Cerebellum (tissue), 4 donors: ENCODE measurements at places on chromosomes 12 and 14.

- no peak for DNase-seq
Observed at GRCh38 chr14:53890611-53891101, 66.0 kb downstream of the BMP4 start.

- DNase-seq: no peak
Observed at GRCh38 chr12:117140397-117141096, 41.3 kb upstream of the TESC start.

DNA sequence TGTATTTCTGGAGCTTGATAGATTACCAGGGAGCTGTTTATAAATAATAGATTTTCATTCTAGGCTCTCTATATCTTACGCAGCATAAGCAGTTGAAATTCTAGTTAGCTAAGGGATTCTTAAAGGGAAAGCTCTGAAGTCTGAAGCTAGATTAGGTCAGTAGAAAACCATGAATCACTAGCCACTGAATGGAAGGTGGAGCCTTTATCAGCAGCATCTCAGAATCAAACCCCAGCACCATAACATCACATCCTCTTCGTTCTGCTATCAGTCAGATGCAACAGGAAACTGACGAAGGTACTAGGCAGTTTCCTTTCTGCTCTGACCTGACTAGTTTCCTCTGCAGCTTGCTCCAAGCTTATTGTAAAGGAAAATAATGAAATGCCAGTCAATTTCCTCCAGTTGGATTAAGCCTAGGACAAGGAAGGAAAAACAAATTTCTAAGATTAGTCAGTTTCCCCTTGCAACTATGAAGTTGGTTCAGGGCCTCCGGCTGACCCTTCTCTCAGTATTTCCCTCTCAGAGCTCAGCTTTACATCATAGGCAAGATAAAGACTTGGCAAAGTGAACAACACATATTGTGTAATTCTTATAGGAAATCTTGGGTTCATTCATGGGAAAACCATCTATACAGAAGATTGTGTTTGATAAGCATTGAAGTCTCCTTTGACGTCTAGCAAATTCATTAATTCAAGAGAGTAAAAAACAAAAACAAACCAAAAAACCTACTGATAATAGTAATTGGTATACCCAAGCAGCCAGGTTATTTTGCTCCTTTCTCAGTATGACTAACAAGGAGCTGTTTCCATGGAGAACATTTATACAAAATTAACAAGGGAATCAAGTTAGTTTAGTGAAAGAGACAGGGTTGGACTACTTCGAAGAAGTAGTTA, 43.4 kb upstream of the CFAP54 start:
- no peak for DNase-seq

GRCh38 chr14:51607711-51608110, 44.0 kb upstream of the FRMD6 start:
- DNase-seq: no peak

DNA sequence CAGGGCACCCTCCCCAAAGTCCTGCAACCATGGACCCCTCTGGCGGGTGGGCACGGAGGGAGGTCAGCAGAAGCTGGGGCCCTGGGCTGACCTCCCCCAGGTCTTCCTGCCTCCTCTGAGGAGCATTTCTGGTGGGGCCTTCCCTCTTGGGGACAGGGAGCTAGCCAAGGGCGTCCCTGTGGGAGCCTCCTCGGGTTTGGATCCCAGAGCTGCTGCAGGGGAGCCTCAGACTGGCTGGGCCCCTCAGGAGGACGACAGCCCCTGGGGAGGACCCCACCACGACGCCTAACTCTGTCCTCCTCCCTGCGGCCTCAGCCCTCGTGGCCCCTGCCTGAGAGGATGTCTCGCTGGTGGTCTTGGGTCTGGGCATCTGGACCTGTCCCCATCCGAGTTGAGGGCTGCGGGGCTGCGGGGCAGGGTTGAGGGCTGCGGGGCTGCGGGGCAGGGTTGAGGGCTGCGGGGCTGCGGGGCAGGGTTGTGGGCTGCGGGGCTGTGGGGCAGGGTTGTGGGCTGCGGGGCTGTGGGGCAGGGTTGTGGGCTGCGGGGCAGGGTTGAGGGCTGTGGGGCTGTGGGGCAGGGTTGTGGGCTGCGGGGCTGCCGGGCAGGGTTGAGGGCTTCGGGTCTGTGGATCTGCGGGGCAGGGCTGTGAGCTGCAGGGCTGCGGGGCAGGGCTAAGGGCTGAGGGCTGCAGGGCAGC, 37.4 kb downstream of the FBRSL1 start:
- no peak for DNase-seq

DNA sequence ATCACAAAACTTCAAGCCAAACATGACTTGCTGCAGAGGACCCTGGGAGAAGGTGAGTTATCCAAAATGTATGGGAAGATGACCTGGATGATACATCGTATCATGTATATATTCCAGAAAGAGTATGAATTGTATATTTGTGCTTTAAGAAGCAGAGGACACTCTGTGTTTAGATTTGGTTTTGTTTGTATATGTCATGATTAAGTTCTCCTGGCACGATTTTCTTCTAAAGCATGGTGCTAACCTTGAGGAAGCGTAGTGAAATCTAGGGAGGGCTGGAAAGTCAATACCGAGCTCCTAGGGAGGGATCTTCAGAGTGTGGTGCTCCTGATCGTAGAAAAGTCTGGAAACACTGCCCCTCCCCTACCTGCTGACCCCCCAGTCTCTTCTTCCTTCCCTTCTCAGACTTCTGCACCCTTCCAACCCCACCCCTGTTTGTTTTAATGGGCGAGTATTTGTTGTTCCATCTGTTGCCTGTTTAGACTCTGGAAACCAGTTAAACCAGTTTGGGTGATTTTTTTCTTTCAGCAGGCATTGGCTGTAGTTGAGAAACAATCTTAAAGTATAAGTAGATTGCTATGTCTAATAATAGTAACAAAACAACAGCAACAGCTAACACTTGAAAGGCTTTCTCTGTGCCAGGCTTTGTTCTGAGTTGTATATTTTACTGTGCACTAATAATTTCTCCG, 141.6 kb downstream of the KICS2 start:
- no peak for DNase-seq

GRCh38 chr12:113019025-113019424, 37.5 kb upstream of the DTX1 start:
- no peak for DNase-seq

DNA sequence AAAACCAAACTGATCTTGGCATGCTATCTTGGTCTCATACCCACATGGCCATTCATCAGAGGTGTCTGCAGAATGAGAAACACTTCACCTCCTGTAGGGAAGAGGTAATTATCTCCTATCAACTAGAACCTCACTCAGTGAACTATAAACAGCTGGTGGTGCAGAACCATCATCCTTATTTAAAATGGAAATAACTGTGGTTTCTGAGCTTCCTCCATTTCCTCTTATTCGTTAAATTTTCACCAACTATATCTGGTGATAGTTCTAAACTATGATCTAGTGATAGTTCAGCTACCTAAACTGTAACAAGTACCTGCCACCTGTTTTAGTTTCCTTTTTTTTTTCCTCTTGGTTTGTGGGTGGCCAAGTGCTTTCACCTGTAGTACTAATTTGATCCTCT, 218.5 kb downstream of the FUT8 start:
- no peak for DNase-seq

- no peak for DNase-seq
Observed at GRCh38 chr14:104973385-104974145, 4.6 kb downstream of the AHNAK2 start.

DNA sequence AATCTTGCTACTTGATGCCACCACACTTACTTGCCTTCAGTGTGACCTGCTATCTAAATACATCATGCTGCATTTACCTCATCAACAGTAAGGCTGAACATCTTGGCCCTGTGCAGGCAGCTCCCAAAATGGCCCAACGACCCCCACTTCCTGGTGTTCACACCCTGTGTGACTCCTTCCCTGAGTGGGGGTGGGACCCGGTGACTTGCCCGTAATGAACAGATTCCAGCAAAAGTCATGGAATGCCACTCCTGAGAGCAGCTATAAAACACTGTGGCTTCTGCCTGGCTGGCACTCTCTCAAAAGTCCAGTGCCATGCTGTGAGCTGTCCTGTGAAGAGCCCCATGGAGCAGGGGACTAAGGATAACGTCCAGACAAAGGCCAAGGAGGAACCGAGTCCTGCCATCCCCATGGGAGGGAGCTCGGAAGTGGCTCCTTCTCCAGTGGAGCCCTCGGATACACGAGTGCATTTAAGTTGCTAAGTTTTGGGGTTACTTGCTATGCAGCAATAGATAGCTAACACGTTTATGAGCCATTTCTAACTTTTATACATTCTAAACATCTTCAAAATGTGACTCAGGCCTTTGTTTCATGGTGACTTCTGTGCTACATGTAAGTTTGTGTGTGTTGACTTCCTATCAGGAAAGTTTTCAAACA, 33.0 kb downstream of the P2RX2 start:
- DNase-seq: no peak

DNA sequence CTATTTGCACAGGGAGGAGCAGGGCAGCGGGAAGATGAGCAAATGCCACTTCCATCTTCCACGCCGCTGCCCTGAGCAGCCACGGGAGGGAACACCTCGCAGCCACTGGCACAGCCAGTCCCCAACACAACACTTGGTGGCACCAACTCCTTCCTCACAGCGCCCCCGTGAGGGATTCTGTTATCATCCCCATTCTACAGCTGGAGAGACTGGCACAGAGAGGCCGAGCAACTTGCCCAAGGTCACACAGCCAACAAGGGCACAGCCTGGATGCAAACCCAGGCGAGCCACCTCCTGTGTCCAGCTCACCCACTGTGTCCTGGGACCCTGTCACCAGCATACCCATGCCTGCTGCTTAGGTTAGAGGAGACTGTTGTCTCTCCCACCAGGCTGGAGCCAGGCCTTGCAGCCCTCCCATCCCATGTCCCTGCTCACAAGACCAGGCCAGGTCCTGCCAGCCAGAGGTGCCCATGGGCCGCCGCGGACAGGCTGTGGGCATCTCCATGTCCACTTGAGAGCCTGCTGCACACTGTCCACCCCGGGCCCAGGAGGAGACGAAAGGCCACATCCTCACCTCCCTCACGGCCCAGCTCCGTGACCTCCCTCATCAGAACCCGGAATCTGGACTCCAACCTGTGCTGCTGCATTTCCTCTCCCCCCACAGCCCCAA, 57.0 kb downstream of the NCOR2 start:
- no peak for DNase-seq

DNA sequence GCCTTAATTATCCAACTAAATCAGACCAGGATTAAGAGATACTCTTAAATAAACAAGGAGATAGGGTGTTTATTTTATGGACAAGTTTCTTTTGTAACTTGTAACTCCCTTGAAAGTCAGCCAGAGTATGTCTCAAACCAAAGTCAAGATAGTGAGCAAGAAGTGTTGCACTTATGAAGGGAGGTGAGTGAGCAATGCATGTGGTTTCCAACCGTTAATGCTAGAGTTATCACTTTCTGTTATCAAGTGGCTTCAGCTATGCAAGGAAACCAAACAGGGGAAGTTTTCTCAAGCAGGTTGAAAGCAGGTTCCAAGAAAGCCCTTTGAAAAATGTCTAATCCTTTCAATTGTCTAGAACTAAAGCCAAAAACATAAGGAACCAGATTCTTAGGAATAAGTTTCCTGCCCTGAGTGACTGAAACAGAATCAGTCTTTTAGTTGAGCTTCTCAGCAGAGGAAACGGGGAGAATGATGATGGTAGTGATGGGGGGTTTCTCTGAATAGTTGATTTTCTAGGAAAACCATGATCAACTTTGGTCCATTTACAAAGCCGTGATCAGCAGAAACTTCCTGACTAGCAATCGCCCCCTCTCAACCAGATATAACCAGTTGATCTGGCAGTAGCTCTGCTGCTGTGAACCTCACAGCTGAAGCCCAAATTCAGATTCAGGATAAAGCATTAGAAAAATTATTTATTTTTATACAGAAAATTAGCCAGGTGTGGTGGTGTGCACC, 128.4 kb downstream of the DAD1 start:
- DNase-seq: no peak

DNA sequence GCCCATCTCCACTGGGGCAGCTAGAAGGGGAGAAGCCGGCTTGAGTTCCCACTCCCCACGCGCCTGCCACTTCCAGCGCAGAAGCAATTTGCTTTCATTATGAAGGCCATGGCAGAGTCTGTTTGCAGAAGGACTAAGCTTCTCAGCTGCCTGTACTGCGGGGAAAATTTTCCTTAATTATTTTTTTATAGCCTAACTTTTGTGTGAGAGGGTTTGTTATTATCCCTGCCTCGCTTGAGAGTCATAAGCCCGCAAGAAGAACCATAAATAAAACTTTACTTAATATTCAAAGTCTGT, 56.0 kb upstream of the DLK1 start:
- DNase-seq: no peak

DNA sequence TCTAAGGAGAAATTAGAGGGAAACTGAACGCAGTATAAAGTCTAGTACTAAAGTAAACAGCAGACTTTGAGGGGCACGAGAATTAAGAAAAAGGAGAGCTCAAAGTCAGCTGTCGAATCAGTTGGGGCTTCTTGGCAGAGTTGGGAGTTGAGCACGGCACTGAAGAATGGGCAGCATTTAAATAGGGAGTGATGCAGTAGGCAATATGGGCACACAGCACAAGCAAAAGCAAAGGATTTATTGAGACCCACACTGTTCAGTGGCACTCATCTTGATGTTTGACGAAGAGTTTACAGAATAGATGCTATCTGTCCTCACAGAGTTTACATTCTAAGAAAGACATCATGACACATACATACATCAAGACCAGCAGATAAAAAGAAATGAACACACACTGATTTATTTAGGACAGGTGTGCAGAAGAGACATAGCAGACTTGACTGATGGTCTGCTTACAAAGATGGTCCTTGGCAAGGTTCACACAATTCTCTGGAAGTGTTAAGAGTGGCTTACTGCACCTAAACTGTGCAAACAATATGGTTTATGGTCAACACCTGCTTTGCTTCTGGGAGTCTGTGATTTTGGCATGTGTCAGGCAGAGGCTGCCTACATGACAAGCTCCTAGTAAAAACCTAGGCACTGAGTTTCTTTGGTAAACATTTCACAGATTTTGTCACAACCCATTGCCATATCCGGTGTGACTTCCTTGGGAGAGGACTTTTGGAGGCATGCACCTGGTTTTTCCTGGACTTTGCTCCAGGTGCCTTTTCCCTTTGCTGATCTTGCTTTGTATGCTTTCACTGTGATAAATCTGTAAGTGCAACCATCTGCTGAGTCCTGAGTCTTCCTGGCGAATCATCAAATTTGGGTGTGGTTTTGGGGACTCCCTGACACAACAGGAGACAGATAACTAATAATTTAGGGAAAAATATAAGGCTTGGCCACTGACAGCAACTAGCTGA, 26.3 kb downstream of the ALKBH1 start:
- no peak for DNase-seq
